Activated naive CD8-positive, alpha-beta T cell treated with anti-CD3 and anti-CD28 coated beads for 36 hours (primary cell): ENCODE measurements at places on chromosomes 11 and 22. TPM values are rescaled to one million over a fixed set of nuclear protein-coding genes. Genes with fewer than 3 reads are reported as not detected.

- no peak for DNase-seq
These were observed 377.2 kb downstream of the MN1 start for GRCh38 chr22:27424319-27424718.

Gene FOSL1
- 15.8 TPM for total RNA-seq

- no peak for DNase-seq
These were observed 54.7 kb downstream of the TRMU start for GRCh38 chr22:46390105-46390651.

DNA sequence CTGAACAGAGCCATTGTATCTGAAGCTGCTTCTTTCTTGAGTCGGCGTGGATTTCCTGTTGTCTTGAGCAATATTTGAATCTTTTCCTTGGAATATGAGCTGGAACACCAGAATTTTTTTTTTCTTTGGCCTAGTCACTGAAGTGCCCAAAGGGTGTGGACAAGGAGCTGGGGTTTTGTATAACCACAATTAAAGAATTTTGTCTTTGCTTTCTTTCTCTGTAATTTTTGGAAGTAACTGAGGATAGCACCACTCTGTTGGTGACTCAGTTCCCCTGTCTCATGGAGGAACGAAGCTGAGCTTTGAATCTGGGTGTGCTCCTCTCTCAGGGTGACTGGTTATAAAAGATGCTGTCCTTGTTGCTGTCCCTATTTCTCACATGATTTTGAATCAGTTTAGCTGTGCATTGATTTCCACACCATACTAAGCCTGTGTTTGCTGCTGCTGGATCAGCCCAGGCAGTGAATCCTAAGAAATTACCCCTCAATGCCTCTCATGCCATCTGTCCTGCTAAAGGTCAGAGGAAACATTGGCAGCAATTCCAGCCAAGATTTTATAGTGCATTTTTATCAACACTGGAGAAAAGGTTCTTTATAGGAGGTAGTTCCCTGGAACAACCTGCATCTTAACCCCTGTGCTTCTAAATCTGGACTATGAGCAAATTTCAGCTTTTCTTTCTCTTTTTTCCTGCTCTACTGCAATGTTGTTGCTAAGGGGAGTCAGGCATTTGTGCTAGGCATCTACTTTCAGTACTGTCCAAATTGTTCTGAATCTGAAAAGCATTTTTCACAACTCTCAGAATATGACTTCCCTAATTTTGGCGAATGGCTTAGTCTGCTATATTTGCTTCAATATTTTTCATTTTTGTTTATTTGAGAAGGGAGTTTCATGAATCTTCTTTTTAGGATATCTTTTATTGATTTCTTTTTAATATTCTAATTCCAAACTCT lies 540.8 kb downstream of the SOX6 start:
- no peak for DNase-seq
